ENCODE measurements at places on chromosomes 16 and 17.

DNA sequence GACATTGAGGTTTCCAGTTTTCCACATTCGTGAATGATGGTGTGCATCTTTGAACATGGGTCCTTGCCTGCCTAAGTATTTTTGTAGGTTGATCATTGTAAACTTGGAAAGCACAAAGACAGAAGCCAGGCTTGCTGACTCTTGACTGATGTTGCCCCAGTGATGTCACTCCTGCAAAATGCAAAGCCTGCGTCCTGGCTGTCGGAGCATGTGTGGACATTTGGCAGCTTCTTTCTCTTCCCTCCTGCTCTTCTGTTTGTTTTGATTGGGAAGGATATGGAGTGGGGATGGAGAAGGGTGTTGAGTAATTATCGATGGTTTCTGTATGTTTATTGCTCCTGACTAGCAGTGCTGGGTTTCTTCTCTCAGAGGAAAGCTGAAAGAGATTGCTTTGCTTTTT, 3.2 kb downstream of the NDE1 start:
- no peak for DNase-seq

GRCh38 chr17:6018788-6019187, 51.4 kb upstream of the WSCD1 start:
- no peak for DNase-seq

DNA sequence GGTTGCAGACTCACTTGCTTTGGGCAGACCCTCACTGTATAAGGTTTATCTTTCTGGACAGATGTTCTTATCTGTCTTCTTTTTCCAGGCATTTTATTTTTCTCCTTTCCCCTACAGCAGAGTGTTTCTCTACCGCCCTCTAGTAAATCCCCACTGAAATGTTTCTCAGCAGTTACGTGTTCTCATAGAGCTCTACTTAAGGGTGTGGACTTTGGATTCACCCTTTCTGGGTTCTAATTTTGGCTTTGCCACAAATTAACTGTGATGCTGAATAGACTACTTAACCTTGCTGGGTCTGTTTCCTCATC, 2.0 kb downstream of the ADAT1 start:
- DNase-seq, result no peak

DNA sequence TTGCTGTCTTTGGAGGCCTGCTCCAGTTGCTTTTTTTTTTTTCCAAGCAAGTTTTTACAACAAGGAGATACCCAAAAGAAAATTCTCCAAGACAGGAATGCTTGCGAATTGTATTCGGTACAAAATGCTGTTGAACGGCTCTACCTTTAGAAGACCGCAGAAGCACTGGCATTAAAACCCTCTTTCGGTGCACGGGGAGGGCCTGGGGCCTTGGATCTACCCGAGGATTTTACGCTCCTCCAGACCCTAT, 1.3 kb upstream of the HELZ start:
- no peak for DNase-seq

DNA sequence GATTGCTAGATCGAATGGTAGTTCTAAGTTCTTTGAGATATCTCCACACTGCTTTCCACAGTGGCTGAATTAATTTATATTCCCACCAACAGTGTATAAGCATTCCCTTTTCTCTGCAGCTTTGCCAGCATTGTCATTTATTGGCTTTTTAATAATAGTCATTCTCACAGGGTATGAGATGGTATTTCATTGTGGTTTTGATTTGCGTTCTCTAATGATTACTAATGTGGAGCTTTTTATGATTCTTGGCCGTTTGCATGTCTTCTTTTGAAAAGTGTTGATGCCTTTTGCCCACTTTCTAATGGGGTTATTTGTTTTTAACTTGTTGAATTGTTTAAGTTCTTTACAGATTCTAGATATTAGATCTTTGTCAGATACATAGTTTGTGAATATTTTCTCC, 36.5 kb upstream of the BCAS3 start:
- DNase-seq, result no peak
